Bronchial smooth muscle cell (primary cell): ENCODE measurements at places on chromosomes 12 and 14. TPM values are rescaled to one million over a fixed set of nuclear protein-coding genes. Genes with fewer than 3 reads are reported as not detected.

The ERBB3 gene
- 0.63 and 0.94 TPM in 2 replicates for total RNA-seq

The HOXC9 gene
- 0.52 and 0.63 TPM in 2 replicates for total RNA-seq

The BIN2 gene
- total RNA-seq, result not detected in 2 replicates

The CCDC184 gene
- 0.32 and 0.34 TPM in 2 replicates for total RNA-seq

The PLD4 gene
- total RNA-seq, result under 0.01 and 0.09 TPM in 2 replicates

The AMN1 gene
- 6.8 and 9.5 TPM in 2 replicates for total RNA-seq

The EXD2 gene
- 9.5 and 15.0 TPM in 2 replicates for total RNA-seq

The AQP5 gene
- total RNA-seq, result not detected in 2 replicates

The AQP6 gene
- total RNA-seq, result under 0.01 TPM in 1 of 2 replicates, not detected in the other

The KRT72 gene
- total RNA-seq, result not detected in 2 replicates
